ENCODE measurements at places on chromosomes 3 and 15.

GRCh38 chr15:22933641-22934061 is 46.5 kb downstream of the CYFIP1 start:
- DNase-seq = no peak

- no peak for DNase-seq
These were observed 127.0 kb downstream of the TPRG1 start for GRCh38 chr3:189298469-189299375.

DNA sequence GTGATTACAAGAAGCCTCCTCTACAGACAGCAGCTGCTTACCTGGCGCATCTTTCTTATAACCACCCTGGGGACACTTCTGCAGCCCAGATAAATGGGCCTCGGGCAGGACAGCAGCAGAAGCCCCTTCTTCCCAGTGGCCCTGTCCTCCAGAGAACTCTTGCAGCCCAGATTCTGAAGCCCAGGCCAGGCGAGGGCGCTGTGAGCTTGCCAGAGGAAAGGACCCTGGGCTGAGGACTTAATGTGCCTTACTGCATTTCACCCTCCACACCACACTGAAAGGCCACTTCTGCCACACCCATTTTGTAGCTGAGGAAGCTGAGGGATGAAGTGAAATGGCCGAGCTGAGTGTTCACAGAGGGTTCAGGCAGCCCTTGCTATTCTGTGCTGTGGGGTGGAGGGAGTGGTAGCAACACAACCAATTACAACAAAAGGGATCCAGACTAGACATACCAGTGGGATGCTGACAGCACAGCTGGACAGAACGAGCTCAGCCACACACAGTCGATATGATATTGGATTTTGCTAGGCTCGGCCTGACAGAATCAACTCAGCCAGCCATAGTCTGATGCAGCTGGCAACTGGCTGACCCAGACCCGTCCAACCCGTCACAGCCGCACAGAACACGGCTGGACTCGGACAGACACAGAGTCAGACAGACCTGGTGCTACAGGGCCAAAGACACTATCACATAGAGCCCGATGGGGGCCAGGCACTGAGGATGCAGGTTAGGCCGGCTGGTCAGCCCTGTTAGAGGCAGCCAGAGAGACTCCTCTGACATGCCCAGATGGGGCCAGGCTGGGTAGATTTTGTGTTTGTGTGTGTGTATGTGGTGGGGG is 7.3 kb downstream of the ACOX2 start:
- no peak for DNase-seq

- DNase-seq = no peak
These were observed 135.6 kb downstream of the ALCAM start for GRCh38 chr3:105502333-105502732.

GRCh38 chr15:98856532-98856907 is 151.1 kb downstream of the PGPEP1L start:
- DNase-seq = no peak

Data from CD4-positive, alpha-beta T cell treated with Interleukin-21 for 1 hour (primary cell).